ENCODE measurements at places on chromosomes 1 and 21. TPM values are rescaled to one million over a fixed set of nuclear protein-coding genes. Genes with fewer than 3 reads are reported as not detected.

Gene VTCN1
- polyA plus RNA-seq: 14.1 TPM

Gene C1orf210
- 20.0 TPM for polyA plus RNA-seq

Gene SIK1
- 3.0 TPM for polyA plus RNA-seq

Gene MYBPHL
- polyA plus RNA-seq: not detected

Gene ZNF648
- polyA plus RNA-seq: 0.43 TPM

Gene FOXD2
- polyA plus RNA-seq: 12.9 TPM

Gene RGS4
- polyA plus RNA-seq: 19.3 TPM

Data from left renal pelvis (tissue), 4 donors.